ELF-1 (cell line): ENCODE measurements at places on chromosomes 2 and 18.

DNA sequence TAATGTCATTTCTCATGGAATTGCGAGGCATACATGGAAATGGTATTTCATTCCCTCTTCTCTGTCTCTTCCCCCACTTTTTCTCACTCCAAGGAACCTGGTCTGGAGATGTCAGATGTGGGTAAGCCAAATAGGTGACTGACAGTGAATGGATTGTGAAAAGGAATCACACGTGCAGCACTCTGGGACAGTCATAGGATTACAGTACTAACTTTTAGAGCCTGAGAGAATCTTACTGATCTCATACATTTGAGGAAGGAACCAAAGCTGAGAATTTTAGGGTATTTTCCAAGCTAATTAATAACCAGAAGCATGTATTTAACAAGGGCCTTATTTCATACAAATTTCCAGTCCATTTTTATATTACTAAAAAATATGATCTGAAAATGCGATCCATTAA is 58.1 kb upstream of the ERBB4 start:
- DNase-seq = no peak

GRCh38 chr2:210366675-210367080 is 51.7 kb upstream of the MYL1 start:
- no peak for DNase-seq

DNA sequence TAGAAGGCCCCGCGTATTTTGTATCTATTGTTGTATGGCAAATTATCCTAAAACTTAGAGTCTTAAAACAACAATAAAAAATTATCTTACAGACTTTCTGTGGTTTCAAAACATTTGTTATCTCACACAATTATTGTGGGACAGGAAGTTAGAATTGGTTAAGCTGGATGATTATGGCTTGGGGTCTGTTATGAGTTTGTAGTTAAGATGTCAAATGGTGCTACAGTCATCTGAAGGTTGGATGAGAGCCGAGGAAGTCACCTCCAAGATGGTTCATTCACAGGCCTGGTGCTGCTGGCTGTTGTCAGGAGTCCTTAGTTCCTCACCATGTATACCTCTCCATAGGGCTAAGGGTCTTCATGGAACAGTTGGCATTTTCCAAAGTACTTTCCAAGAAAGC is 175.6 kb upstream of the FANCL start:
- no peak for DNase-seq

DNA sequence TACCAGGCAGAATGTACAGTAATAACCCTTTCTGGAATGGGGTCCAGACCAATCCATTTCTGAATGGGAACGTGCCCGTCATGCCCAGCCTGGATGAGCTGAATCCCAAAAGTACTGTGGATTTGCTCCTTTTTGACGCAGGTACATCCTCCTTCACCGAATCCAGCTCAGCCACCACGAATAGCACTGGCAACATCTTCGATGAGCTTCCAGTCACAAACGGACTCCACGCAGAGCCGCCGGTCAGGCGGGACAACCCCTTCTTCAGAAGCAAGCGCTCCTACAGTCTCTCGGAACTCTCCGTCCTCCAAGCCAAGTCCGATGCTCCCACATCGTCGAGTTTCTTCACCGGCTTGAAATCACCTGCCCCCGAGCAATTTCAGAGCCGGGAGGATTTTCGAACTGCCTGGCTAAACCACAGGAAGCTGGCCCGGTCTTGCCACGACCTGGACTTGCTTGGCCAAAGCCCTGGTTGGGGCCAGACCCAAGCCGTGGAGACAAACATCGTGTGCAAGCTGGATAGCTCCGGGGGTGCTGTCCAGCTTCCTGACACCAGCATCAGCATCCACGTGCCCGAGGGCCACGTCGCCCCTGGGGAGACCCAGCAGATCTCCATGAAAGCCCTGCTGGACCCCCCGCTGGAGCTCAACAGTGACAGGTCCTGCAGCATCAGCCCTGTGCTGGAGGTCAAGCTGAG is 89.6 kb downstream of the SH3BP4 start:
- DNase-seq = no peak

DNA sequence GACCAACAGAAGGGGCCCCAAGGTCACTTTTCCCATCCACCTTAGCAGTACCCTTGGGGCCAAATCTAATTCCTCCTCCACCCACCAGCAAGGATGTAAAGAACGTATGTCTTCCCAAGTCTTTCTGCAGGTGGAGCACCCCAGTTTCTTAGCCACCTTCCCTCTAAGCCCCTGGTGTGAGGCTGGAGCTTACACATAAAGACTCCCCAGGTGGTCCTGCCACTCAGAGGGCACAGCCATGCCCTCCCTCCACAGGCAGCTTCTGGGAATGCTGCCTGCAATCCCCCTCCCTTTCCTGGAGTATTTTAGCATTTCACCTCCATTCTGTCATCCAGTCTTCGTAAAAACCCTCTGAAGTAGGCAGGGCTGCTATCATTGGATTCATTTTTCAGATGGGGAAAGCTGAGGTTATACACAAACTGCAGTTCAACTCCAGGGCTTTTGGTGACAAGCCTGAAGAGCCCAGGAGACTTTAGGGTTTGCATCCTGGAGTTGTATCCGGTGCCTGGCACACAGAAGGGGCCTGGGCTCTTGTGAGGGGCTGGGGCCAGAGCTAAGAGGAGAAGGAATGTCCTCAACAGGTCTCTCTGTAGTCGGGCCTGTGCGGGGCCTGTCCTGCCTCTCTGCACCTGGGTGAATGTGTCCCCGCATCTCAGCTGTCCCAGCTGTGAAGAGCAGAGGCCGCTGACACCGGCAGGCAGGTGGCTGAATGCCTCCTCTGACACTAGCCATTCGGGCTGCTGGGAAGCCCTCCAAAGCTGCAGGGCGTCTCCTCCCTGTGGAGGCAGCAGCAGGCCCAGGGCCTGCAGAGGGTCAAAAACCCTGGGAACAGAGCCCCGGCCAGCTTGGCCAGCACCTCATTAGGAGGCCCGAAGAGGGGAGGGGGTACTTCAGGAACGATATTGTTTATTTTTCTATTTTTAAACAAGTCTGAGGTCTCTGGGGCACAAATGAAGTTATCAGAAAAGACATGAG is 27.6 kb downstream of the CIB4 start:
- no peak for DNase-seq

GRCh38 chr2:134435936-134436335 is 182.1 kb downstream of the MGAT5 start:
- no peak for DNase-seq

DNA sequence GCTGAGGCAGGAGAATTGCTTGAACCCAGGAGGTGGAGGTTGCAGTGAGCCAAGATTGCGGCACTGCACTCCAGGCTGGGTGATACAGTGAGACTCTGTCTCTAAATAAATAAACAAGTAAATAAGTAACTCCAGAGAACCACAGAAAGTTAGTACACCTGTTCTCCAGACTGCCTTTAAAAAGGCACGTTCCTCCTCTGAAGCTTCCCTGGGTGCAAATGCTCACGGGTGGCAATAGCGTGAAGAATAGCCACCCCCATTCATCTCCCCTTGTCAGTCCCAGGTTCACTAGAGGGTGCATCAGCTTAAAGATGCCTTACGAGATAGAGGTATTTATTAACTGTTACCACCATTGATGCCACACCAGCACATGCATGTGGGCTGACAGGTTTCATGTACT is 64.3 kb upstream of the RTN4 start:
- no peak for DNase-seq

GRCh38 chr2:225196579-225196978 is 154.3 kb upstream of the DOCK10 start:
- no peak for DNase-seq

DNA sequence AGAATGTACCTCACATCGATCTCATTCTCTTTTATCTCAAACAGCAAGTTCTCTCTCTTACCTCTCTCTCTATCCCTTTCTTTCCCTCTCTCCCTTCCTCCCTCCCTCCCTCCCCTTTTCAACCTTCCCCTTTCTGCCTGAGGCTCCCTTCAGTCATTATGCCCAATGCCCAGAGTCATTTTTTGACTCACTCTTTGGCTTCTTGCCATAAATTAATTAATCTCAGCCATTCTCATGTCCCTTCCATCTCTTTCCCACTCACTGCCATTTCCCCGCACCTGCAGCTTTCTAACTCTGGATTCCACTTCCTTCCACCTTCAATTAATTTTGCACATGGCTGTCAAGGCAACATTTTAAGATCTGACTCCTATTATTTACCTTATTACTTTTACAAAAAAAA is 60.1 kb downstream of the EVA1A start:
- DNase-seq = no peak

DNA sequence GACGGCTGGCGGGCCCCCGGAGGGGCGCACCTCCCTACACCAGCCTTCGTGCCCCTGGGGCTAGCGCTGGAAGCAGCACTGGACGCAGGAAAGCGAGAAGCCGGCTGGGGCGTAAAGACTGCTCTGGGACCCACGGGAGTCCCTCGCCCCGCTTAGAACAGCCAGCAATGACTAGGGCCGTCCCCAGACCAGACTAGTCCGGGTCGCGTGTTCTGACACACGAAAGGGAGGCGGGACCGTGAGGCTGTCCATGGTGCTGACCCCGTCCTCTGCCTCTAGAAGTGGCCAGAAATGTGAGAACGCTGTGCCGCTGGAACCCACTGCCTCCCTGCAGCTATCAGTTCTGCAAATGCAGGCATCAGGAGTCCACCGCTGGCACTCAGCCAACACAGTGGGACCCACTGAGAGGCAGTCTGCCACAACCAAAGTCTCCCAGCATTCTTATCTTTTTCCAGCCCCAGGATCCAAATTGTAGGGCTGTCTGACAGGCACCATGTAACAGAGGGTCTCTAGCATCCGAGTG is at the start of gene UCN:
Gene UCN, minus strand, starts transcription at position 87 of the 523 bp plus-strand sequence. CDS start 550 bp downstream, outside the sequence.
- peak; percentile 83 for DNase-seq
